ENCODE measurements at places on chromosomes 4 and X.

DNA sequence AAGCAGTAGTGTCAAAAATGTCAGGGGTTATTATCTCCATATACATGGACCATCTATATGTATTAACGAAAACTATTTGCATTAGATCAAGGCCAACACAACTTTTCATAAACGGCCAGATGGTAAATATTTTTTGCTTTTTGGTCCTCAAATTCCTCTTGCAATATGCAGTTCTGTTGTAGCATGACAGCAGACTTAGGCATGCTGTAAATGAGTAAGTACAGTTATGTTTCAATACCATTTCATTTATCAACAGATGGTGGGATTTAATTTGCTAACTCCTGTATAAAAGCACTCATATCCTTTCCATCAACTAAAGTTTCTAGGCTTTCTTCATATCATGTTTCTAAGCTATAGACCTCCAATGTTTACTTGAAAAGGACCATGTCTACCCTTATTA is 208.1 kb downstream of the ANKRD50 start:
- DNase-seq: no peak

DNA sequence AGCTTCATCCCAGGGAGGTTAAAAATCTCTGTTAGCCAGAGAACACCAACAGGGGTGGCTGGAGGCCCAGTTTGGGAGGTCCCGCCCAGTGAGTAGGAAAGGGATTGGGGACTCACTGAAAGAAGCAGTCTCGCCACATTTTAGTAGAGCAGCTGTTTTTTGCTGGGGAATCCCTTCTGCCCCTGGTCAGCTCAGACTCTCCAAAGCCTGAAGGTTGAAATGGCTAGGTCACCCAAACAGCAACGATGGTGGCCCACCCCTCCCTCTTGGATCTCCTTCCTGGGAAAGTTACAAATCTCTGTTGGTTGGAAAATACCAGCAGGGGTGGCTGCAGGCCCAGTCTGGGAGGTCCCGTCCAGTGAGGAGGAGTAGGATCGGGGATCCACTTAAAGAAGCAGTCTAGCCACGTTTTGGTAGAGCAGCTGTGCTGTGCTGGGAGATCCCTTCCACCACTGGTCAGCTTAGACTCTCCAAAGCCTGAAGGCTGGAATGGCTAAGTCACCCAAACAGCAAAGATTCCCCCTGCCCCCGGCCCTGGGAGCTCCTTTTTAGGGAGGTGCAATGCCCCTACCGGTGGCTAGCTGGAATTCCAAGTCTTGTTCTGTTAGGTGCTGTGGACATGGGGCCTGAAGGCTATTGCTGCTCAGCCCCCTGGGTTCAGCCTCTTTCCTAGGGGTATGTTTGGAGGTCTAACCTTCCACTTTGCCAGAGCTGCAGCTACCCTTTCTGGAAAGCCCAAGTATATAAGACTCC is 40.0 kb upstream of the TEX13A start:
- no peak for DNase-seq

- DNase-seq: no peak
These were observed 13.1 kb downstream of the GRXCR1 start for GRCh38 chr4:42905591-42905990.

- no peak for DNase-seq
These were observed 121.5 kb downstream of the REELD1 start for GRCh38 chr4:146335763-146336409.

- DNase-seq: no peak
These were observed 1.1 kb upstream of the HPSE start for GRCh38 chr4:83335701-83336100.

DNA sequence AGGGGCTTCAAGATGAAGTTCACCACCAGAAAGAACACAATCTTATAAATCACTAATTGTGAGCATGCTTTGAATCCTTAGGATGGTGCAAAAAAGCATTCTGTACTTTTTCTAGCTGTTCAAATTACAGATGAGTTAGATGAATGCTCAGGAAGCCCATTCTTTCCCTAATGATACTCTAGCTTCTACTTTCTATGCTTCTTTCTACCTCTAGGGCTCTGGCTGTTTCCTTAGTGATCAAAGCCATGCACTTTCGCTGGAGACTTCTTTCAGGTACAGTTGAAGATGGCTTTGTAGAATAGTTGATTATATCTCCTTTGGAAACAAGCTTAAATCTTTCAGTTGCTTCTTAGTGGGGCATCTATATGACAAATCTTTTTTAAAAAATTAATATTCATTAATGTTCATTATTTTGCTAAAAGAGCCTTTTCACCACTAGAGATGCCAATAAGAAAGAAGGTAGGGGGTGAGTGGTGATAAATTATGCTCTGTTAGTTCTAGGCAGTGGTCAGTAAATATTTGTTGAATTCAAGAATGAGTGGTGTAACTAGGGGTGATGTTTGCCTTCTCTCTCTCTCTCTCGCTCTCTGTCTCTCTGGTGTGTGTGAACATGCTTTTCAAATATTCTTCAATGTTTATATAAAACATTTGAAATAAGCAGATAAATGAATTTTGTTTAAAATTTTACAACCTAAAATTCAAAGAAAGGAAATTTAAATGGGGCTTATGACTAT is 169.4 kb downstream of the GLUD2 start:
- DNase-seq: no peak

- DNase-seq: no peak
These were observed 10.6 kb downstream of the MOSPD2 start for GRCh38 chrX:14883826-14884225.

GRCh38 chr4:30856795-30857564 is 136.8 kb downstream of the PCDH7 start:
- no peak for DNase-seq

- DNase-seq: no peak
These were observed 125.1 kb upstream of the PSAPL1 start for GRCh38 chr4:7559741-7560395.

GRCh38 chrX:21947671-21948070 is 7.2 kb downstream of the SMS start:
- no peak for DNase-seq

DNA sequence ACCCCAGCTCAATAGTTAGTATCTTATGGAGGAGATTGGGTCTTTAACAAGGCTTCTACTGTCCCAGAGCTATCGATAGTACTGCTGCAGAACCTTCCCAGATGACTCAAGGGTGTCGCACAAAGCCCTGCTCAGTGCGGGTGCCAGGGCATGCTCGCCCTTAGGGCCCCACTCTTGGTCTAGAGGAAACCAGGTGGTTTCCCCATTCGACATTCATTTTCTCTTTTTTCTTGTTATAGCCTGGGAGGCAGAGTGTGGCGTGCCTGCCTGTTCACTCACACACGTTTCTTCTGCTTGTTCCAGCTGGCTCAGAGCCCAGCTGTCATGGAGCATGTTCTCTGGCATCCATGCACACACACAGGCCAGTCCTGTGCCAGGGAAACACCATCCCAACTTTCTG is 144.5 kb downstream of the SMIM20 start:
- DNase-seq: no peak

DNA sequence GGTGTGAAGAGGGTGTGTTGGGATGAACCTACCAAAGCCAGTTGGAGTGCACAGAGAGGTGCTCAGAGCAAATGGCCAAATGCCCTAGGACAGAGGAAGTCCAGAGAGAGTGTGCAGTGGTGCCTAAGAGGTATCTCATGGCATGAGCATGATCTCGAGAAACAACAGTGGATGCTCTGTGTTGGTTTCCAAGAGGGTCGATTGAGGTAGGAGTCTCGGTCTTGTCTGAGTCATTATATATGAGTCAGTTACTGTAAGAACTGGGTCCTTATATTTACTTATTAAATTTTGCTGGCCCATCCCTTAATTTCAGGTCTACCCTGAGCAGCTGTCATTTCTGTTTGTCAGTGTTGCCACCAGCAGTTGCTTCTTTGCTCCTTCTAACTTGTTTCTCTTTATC is 86.6 kb upstream of the TMEM150C start:
- no peak for DNase-seq

DNA sequence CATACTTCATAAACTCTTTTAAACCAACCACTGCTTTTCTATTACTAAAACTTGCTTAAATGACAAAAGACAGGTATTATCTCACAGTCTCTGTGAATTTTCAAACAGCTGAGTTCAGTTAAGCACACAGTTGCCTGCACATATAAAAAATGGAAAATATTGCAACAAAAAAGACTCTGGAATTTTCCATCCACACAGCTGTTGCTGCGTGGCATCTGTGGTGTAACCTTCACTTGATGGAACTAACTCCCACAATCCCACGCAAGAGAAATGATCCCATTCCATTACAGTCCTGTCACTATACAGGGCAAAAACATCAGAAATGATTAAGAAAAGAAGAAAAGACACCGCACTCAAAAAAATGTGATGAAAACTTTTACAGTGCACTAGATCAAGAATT is 149.8 kb upstream of the TBL1X start:
- no peak for DNase-seq

GRCh38 chrX:77174680-77175519 is 272.3 kb upstream of the FGF16 start:
- no peak for DNase-seq

- DNase-seq: no peak
These were observed 112.4 kb upstream of the ELOVL6 start for GRCh38 chr4:110310795-110311194.

DNA sequence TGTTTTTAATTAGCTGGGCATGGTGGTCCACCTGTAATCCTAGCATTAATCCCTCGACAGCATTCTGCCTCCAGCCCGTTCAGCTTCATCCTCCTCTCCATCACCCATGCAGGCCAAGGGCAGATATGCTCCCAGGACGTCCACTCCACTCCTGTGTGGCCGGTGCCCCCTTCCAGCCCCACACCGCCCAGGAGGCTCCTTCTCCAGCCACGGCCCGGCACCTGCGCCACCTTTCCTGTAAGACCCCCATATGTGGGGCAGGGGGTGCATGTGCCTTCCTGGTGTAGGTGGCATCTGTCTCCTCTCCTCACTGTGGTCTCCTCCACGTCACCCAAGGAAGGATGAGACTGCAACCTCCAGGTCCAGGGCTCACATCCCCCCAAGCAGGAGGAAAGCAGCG is 57.0 kb upstream of the MXD4 start:
- no peak for DNase-seq

GRCh38 chr4:42152507-42153504 is at the start of gene BEND4:
Gene BEND4, minus strand, starts transcription at chr4:42152655. Its CDS starts 512 bp downstream, at chr4:42152143.
- no peak for DNase-seq

DNA sequence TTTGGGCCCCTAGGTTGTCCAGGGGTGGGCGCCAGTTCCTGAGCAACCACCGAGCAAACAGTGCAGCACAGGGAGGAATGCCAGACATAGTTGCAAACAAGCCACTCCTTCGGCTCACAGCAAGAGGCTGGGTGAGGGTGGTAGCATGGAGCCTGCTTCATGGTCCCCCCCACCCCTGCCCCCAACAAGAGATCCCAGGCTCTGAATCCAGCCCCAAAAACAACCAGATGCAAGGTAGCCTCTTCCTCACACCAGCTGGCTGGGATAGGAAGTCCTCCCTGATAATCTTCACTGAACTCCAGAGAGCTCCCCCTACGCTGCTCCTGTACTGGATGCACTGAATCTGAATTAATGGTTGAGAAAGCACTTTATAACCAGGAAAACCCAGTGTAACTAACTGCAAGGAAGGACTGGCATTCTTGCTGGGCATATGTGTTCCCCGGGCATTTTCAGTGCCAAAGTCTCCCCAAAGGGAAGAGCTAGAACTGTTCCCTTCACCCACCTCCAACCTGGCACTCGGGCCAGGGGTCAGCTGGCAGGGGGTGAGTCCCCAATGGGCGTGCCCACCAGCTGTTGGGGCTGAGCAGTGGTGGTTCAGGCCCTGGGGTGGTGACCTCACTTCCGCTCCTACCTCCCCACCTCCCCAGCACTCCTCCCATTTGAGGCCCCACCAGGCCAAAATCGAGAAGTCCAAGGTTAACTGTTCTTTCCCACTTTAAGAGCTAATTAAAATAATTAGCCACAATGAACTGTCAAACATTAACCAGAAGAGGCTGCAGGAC is 1.5 kb downstream of the ELF4 start:
- no peak for DNase-seq

GRCh38 chrX:64198036-64198435 is 7.5 kb downstream of the AMER1 start:
- DNase-seq: no peak

DNA sequence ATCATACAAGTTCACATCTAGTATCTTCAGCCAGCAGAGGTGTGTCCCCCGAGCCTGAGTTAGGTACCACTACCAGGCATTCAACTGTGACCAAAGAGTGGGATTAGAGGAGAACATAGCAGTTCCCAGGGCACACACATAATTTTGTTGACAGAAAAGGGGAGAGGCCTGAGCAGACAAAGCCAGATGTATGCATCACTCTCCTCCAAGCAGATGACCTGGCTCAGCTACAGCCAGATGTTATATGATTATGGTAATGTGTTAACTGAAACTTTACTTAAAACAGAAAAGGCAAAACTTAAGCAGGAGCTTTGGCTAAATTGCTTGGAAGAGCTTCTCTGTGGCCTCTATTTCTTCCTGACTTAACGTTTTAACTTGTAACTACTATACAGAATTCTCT is 88.9 kb downstream of the CC2D2A start:
- no peak for DNase-seq

DNA sequence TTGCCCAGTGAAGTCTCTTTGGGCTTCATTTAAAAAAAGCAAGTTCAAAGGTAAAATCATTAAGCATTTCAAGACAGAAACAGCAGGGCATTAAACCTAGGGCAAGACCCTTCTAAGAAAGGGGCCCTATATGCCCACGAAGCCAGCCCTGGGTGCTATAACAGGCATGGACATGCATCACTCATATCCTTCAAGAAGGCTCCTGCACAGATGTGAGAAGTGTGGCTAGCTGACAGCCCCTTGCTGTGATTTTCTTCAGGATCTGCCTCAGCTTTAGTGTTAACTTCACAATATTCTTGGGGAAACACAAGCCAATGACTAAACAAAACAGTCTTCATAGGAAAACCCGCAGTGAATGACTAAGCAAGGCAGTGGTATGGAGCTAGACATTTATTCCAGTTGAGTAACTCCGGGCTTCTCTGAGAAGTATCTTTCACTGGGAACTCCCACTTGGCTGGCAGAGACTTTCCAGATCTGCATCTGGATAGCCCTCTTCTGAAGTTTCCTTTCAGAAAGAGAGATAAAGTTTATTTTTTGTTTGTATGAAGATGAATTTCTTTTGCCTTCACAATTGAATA is 11.9 kb upstream of the MAOA start:
- no peak for DNase-seq

DNA sequence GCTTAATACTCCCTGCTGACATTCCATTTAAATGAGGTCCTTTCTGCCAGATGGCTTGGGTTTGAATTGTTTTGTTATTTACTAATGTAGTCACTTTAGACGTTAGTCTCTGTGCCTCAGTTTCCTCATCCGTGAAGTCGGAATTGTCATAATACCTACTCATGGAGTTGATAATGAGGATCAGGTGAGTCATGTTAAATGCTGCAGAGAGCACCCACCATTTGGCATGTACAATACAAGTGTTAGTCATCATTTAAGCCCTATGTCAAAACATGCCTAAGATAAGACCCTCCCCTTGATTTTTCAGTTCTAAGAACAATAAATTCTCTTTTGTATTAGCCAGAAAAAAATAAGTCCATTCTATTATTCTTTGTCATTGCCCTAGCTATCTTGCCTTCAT is 534.8 kb upstream of the HTR2C start:
- no peak for DNase-seq

DNA sequence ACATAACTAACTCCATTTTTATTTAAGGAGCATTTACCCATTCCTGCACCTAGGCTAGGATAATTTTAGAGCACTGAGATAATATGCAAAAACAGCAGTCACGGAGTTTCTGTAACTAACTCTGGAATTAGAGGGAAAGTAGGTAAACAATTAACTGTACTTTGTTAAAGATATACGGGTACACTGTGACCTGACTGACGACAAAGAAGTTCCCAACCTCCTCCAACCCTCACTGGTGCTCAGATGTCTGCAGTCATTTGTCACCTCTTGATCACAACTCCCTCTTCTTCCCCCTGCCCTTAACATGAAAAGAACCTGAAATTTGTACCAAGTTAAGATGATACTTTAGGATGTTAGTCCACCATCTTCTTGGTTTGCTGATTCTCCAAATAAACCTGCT is 42.0 kb upstream of the TAPT1 start:
- DNase-seq: no peak
